ENCODE measurements at places on chromosomes 7 and 10.

GRCh38 chr10:128083191-128083895 lies 42.9 kb downstream of the MKI67 start:
- DNase-seq: no peak

- no peak for DNase-seq
These were observed 42.4 kb downstream of the PLCE1 start for GRCh38 chr10:94035982-94036765.

DNA sequence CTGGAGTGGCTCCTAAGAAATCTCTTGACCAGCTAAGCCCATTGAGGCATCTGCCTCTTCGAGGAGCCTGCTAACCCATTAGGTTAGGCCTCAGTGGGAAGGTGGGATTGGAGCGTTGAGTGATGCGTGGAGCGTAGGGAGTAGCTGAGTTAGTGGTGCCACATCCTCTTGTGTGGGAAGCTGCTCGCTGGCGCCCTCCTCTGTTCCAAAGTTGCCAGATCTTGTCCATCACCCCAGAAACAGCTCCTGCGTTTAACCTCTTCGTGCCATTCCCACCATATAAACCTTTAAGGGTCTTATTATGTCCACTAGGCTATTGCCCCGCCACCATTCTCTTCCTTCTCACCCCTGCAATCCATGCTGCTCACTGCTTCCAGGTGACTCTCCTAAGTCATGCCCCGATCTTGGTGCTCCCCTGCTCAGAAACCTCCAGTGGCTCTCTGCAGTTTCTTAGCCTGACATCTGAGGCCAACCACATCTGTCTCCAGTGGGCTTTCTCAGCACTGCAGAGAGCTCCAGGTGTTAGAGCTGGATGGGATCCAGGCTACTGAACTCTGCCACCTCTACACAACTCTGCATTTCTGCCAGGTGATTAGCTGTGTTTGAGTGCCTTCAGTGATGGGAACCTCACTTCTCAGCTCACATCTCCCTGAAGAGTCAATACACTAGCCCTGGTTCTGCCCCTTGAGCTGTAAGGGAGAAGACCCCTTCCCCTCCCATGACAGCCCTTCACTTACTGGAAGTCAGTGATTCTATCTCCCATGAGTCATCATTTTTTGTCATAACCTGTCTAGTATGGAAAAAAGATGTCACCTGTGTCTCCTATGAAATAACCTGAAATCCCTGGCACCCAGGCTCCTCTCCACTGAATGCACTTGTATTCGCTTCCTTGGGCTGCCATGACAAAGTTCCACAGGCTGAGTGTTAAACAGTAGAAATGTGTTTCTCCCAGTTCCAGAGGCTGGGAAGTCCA lies 65.0 kb upstream of the FGFR2 start:
- DNase-seq: no peak

- no peak for DNase-seq
These were observed 36.2 kb upstream of the XPNPEP1 start for GRCh38 chr10:109959259-109960145.

DNA sequence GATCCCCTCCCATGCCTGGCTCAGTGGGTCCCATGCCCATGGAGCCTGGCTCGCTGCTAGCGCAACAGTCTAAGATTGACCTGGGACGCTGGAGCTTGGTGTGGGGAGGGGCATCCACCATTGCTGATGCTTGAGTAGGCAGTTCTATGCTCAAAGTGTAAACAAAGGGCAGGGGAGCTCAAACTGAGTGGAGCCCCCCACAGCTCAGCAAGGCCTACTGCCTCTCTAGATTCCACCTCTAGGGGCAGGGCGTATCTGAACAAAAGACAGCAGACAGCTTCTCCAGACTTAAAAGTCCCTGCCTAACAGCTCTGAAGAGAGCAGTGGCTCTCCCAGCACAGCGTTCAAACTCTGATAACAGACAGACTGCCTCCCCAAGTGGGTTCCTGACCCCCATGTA lies 31.2 kb upstream of the FFAR4 start:
- DNase-seq: no peak

DNA sequence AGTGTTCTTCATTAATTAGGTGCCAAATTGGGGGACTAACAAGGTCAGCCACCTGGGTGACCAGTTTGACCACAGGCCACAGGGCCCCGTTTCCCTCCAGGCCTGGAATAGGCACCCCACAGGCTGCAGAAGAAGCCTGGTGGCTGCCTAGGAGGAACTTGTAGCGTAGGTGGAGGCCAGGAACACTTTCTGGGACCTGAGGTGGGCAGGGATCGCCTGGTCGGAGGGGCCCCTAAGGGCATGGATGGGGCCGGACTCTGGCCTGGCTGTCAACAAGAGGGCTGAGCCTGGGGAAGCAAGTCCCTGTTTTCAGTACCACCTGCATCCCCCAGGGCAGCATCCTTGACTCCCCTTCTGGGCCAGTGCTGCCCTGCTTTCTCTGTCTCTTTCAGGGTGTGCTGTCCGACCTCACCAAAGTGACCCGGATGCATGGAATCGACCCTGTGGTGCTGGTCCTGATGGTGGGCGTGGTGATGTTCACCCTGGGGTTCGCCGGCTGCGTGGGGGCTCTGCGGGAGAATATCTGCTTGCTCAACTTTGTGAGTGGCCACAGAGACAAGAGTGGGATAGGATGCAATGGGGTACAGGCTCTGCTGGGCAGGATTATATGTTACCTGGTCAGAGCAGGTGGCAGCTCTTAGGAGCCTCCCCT lies 30.7 kb upstream of the SH2D4B start:
- no peak for DNase-seq

- no peak for DNase-seq
These were observed 158.0 kb downstream of the TRIL start for GRCh38 chr7:28800150-28800549.

DNA sequence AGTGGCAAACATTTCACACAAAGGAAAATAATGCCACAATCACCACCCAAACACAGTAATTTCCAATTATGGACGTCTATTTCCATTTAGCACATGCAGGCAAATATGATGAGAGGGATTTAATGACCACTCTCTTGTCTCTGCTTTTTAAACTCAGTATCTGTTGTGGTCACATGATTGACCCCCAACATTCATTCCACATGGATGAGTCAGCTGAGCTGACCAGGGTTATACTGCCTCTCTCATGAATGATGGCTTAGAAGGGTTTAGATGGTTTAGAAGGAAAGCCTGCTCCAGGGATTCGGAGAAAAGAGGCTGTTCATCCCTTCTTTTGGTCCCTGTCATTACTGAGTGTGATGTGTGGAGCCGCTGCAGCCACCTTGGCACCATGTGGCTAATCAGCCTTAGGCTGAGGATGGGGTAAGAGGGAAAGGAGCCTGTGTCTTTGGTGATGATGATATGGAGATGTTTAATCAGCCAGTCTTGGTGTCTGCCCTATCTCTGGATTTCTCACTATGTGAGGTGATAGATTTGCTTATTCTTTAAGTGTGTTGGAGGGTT lies 38.2 kb upstream of the JAKMIP3 start:
- DNase-seq: no peak

DNA sequence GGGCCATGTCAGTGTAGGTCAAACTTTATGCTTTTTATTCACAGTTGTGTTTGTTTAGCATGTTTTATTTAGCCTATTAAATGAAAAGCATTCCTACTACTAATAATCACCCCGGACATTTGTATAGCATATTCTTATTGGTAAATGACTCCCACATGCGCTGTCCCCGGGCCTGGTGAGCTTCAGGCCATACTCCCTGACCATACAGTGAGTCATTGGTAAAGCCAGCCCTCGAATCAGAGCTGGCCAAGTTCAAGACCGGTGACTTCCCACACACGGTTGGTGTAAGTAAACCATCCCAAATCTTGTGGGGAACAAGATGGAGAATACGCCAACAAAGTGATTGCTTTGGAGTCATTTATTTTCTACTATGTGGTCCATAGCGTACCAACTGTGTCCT lies 238.7 kb upstream of the TCF7L2 start:
- DNase-seq: no peak

Data from esophagus squamous epithelium (tissue), 5 donors.